ENCODE measurements at places on chromosomes 16 and 17. TPM values are rescaled to one million over a fixed set of nuclear protein-coding genes. Genes with fewer than 3 reads are reported as not detected.

DNA sequence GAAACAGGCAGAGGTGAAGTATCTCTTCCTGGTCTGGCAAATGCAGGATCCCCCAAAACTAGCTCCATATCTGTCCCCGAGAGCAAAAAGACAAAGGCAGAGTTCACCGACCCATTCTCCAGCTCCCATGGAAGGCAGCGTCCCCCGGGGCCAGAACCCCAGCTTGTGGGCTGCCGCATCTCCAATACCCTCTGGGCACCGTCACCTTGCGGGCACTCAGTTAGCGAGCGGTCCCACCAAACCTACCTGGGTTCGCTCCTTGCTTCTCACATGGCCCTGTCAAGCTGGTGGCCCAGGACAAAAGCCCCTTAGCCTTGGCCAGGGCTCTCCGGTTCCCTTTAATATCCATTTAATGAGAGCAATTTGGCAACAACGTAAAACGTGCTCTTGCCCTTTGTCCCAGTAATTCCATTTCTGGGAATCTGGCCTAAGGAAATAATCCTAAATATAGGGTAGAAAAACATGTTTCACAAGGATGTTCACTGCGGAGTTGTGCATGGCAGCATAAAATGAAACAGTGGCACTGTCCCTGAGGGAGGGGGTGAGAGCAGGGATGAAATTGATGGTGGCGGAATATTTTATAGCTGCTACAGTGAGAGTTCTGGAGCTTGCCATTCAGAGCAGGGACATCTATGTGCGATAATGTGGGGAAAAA is 157.1 kb downstream of the CMIP start:
- DNase-seq = no peak

GRCh38 chr17:43591779-43592562 is 45.8 kb upstream of the ETV4 start:
- DNase-seq = peak; percentile 31

EFTUD2 gene
- 70.1 TPM for total RNA-seq

SBK1 gene
- total RNA-seq = not detected

CCR7 gene
- total RNA-seq = not detected
